ENCODE measurements at places on chromosomes 6 and 20.

DNA sequence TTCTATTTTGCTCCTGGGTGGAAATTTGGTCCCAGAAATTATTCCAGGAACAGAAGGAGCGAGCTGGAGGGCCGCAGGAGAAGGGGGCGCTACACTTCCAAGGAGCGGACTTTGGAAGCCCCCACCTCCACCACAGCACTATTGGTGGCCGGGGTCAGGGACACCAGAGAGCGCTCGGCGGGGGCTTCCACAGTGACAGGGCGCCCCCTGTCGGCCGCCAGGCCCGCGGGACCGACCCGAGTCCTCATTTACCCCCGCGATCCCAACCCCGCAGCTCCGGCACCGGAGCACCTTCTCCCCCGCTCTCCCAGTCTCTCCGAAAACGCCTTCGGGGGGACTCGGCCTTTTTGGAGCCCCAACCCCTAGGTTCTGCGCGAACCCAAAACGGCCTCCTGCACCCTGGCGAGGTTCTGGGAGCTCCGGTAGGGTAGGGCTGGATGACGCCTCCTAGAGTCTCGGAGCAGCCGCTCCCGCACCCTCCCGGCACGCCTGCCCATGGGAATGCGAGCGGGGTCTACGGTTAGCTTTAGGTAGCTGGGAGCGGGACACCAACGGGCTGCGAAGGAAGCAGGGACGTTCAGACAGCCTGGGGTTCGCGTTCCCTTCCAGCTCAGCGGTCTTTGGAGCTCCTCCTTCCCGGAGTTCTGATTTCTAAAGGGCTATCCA is 2.4 kb upstream of the FOXA2 start:
- DNase-seq, result no peak

DNA sequence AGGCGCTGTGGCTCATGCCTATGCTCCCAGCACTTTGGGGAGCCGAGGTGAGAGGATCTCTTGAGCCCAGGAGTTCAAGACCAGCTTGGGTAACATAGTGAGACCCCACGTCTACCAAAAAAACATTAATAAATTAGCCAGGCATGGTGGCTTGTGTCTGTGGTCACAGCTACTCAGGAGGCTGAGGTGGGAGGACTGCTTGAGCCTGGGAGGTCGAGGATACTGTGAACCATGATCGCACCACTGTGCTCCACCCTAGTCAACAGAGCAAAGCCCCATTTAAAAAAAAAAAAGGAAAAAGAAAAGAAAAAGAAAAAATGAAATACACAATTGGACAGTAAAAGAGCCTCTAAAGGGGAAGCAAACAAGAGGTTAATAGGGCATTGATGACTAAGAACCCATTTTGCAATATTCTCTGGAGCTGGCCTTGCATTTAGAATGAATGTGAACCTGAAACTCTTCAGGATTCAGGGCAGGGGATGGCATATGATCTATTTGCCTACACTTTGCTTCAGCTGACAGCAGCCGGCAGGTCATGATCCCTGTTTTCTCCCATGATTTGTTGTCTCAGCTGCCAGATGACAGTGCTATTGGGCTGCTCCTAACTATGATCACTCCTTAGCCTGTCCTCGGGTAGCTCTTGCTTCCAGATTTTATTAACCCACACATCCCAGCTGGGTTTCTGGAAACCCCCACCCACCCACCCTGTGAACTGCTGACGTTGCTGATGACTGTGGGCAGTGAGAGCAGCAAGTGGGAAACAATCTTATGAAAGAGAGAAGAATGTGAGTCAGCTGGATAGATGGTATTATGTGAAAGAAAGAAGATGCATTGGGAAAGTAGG is 83.8 kb upstream of the ELOVL5 start:
- DNase-seq, result peak; percentile 8

DNA sequence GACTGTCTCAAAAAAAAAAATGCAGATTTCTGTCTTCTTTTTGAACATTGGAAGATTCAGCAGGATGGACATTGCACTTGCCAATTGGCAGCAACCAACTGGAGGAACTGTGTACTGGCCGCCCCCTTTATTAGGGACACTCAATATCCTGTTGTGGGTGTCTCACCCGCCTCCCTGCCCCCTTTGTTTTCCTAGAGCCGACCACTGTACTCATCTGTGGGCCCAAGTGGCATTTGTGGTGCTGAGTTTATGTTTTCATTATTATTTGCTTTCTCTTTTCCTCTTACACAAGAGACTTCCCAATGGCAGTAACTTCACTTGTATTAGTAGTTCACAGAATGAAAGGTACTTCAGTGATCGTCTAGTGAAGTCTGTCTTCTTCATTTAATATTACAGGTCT is 125.3 kb downstream of the SASH1 start:
- DNase-seq, result no peak

DNA sequence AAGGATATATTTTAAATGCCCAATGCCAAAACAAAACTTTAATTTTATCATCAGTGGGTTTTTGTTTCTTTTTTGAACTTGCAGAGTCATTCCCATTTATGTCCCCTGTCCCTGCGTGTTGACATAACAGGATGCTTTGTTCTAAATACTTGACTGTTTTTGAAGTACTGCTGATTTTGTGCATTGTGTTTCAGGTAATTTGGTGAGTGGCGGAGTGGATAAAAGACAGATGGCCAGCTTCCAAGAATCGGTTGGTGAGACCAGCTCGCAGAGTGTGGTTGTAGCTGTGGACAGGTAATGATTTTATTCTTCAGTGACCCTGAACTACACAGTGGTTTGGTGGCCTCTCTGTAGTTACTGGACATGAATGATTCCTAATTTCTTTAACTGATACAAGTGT is 50.5 kb upstream of the CSE1L start:
- DNase-seq, result no peak

- DNase-seq, result no peak
Observed at GRCh38 chr6:150093397-150093796, 24.5 kb upstream of the ULBP3 start.

- DNase-seq, result peak; percentile 74
Observed at GRCh38 chr6:33123732-33124524, 48.1 kb downstream of the HLA-DPB1 start.

DNA sequence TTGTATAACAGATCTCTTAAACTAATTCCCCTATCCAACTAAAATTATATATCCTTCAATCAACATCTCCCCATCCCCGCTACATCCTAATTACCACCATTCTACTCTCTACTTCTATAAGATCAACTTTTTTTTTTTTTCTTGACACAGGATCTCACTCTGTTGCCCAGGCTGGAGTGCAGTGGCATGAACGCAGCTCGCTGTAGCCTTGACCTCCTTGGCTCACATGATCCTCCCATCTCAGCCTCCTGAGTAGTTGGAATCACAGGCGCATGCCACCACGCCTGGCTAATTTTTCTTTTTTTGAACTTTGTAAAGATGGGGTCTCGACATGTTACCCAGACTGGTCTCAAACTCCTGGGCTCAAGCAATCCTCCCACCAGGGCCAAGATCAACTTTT is 5.0 kb downstream of the DNAAF9 start:
- no peak for DNase-seq

- DNase-seq, result peak; percentile 39
Observed at GRCh38 chr20:35954907-35955251, 577 bp upstream of the SCAND1 start.

DNA sequence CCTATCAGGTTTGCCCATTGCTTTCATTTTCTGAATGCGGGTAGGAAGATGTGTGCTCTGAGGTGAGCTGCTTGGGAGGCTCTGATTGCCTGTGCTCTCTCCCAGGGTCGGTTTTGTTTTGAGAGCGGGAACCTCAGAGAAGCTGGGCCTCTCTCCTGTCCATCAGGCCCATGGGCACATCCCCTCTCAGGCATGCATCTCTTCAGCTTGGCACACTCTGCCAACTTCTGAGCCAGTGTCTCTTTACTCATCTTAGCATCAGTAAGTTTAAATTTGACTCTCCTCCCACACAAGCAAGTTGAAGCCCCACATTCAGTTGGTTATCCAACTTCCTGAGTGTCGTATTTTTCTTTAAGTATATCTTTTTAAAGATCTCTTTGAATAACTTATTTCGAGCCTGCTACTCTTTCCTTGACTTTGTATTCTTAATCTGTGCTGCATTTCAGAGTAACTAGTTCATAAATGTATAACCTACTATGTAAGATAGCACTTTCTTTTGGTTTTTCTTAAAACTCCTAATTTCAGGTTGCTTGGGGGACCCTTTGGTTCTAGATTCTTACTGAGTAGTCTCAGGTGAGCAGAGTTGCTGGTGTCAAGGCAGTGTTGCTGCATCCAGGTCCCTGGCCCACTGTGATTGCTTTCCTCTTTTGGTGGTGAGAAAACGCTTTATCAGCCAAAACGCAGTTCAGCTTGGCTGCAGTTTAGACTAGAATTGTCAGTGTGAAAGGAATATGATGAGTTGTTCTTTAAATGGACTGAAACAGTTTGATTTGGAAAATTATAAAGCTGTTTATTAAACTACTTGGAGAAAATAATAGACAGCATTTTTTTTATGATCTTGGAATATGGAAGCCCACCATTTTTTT is 54.8 kb downstream of the SNX9 start:
- DNase-seq, result no peak

DNA sequence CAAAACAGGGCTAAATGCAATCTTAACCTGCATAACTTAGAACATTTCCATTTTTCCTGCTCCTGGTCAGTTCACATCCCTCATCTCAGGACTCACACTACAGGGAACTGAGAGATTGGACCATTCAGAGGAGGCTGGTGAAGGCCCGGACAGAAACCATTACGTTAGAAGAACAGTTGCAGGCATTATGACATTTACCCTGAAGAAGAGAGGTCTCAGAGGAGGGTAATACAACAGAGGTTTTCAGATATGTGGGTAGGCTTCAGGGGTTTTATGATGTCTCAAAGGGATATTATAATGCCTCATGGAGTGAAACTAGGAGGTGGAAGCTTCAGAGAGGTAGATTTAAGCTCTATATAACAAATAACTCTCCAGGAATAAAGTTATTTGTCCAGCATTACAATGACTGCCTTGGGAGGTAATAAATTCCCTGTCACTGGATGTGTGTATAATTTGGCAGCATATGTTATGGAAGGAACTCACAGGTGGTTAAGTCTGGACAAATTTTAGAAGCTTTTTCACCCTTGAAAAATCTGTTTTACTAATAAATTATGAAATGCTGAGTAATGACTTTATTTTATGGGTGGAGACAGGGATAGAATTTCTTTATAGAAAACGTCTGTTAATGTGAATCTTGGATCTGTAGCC is 36.7 kb upstream of the RIPOR2 start:
- DNase-seq, result no peak

- peak; percentile 88 for DNase-seq
Observed at GRCh38 chr20:18287915-18288748, at the start of gene ZNF133. Gene ZNF133, plus strand, starts transcription at chr20:18288527. Its CDS starts 17,160 bp downstream, at chr20:18305687.

DNA sequence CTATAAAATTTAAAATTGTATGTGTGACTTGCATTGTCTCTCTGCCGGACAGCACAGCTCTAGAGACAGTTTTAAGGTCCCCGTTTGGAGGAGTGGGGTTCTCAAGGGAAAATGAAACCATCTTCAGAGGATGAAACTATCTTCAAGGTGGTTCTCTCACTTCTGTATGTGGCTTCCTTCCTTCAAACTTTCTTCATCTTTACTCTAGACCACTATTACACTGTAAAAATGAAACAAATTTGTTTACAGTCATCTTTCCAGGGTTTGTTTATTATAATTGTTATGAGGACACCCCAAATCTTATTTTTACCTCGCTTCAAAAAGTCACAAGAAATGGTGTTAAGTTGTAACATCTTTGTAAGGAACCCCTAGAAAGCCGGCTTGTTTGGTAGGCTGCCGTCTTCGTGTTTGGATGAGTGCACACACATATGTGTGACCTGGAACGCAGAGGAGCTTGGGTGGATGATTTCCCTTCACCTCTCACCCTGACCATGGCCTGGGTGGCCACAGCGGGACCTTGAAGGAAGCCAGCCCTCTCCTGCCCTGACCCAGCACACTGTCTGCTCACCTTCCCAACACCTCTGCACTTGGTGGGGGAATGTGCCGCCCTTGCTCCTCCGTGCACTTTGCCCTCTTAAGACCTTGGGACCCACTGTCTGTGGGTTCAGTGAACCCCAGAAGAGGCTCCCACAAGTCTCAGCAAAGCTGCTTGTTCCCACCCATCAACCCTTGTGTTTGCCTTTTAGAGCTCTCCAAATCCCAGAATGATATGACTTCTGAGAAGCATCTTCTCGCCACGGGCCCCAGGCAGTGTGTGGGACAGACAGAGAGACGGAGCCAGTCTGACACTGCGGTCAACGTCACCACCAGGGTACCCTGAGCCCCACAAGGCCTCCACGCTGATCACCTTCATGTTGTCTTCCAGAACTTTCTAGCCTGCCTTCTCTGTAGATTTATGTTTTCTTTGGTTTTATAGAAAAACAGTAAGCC is 67.8 kb downstream of the SYTL3 start:
- no peak for DNase-seq

DNA sequence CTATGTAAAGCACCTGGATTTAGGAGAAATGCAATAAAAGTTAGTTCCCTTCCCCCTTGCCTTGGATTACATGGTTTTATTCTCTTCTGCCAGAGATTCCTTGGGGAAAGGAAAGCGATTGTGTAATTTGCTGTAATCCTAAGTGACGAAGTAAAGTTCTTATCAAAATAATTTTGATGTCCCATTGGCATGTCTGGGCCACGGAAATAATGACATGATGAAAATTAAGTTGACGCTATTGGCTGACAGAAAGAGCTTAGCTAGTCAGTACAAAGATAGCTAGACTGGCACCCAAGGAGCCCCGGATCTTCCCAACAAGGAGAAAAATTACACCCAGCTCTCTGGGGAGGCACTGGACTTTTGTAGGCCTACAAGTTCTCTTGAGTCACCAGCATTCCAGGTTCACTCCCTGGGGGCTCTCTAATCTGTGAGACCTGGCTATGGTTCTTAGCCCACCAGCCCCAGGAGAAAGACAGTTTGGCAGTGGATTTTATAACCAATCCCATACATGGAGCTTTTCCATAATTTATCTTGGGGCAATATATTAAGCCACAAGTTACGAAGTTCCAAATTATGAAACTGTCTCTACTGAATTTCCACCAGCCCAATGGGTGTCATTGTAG is 59.9 kb downstream of the FOXA2 start:
- no peak for DNase-seq
